ENCODE measurements at places on chromosomes 5 and 9.

GRCh38 chr5:92644266-92644886, 936.6 kb downstream of the NR2F1-AS1 start:
- no peak for DNase-seq

GRCh38 chr5:156670615-156671014, 179.5 kb upstream of the PPP1R2B start:
- no peak for DNase-seq

GRCh38 chr5:64925123-64925522, 156.4 kb downstream of the CWC27 start:
- DNase-seq = no peak

DNA sequence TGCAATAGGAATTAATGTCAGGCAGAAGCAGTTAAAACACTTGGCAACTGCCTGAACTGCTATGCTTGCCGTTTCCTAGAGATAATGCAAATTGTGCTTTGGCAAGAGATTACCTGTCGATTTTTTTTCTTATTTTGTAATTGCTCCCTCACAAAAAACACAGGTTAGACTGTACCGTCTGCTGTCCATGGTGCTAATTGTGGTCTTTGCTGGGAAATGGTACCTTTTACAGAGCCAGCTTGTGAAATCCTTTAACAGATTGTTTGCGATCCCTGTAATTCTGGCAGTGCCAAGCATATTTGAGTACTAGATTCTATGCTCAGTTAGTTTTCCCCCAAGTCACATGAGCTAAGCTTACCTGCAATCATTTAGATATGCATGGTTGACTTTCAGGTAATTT, 2125.8 kb upstream of the WWC1 start:
- no peak for DNase-seq

DNA sequence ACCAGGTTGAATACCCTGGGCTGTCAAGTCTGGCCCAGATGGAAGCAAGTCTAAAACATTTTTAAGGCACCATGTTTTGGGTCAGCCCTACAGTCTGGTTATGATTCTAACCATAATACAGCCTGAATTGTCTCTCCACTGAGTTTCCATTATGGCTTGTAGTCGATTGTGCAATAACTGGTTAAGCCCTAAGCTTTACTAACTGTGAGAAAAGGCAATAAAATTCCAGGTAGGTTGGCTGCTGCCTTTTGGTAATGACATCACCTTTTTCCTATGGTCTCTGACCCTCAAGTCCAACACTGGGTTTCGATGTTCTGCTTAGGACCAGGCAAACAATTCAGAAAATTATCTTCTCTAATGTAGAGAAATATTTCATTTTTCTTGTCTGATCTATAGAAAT, 243.3 kb downstream of the ACTL7B start:
- no peak for DNase-seq

GRCh38 chr9:71524516-71524915, 243.8 kb downstream of the CEMIP2 start:
- no peak for DNase-seq
